ENCODE measurements at places on chromosomes 6 and 20.

DNA sequence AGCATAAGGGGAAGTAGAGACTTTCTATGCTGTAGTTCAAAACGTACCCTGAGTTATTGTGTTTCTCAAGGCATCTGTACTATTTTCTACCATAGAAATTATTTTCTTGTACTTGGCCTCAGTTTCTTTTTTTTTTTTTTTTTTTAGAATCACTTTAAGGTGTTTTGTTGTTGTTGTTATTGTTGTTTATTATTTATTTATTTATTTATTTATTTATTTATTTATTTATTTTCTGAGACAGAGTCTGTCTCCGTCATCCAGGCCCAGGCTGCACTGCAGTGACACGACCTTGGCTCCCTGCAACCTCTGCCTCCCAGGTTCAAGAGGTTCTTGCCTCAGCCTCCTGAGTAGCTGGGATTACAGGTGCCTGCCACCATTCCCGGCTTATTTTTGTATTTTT is 179.1 kb downstream of the GRIK2 start:
- no peak for DNase-seq

GRCh38 chr20:41618807-41619311 is 682 bp upstream of the CHD6 start:
- no peak for DNase-seq

GRCh38 chr20:53921443-53921973 is 148.9 kb downstream of the BCAS1 start:
- no peak for DNase-seq

- DNase-seq: no peak
These were observed 509.0 kb downstream of the CD83 start for GRCh38 chr6:14626556-14626955.

DNA sequence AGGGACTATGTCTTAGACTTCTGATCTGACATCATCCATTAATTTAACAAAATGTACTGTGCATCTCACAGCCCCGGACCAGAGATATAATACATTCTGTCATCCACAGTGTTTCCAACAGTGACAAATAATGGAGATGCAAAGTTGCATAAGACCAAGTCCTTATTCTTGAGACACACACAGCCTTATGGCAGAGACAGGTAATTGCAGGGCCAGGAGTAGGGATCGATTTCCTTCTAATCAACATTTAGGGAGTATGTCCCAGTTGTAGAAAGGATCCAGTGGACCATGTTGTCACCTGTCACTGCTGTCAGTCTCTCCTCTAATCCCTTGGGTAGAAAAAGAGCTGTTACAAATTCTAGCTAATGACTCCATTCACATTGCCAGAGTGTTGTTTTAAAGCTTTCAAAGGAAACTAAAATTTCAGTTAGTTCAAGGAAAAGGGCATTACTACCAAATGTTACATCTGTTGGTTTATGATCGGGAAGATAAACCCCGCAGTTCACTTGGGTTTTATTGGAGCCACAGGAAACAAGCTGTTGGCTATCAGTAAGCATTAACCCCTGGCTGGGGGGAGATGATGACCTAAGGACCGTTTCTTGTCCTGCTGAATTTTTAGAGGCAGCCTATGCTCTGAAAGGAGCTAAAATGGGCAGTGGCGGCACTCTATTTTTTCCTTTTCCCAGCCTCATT is 111.4 kb upstream of the ATXN1 start:
- DNase-seq: no peak

All from stromal cell of bone marrow (primary cell).